ENCODE measurements at places on chromosomes 7 and 10. TPM values are rescaled to one million over a fixed set of nuclear protein-coding genes. Genes with fewer than 3 reads are reported as not detected.

Gene FGFBP3
- 3.9 TPM for polyA plus RNA-seq

Gene ZNF248
- 34.5 TPM for polyA plus RNA-seq

- DNase-seq: no peak
Measured at GRCh38 chr10:44326474-44327030, 58.3 kb downstream of the CXCL12 start.

Gene IPMK
- polyA plus RNA-seq: 10.7 TPM

Gene DPP6
- polyA plus RNA-seq: 61.2 TPM

Gene ETV1
- 46.0 TPM for polyA plus RNA-seq

DNA sequence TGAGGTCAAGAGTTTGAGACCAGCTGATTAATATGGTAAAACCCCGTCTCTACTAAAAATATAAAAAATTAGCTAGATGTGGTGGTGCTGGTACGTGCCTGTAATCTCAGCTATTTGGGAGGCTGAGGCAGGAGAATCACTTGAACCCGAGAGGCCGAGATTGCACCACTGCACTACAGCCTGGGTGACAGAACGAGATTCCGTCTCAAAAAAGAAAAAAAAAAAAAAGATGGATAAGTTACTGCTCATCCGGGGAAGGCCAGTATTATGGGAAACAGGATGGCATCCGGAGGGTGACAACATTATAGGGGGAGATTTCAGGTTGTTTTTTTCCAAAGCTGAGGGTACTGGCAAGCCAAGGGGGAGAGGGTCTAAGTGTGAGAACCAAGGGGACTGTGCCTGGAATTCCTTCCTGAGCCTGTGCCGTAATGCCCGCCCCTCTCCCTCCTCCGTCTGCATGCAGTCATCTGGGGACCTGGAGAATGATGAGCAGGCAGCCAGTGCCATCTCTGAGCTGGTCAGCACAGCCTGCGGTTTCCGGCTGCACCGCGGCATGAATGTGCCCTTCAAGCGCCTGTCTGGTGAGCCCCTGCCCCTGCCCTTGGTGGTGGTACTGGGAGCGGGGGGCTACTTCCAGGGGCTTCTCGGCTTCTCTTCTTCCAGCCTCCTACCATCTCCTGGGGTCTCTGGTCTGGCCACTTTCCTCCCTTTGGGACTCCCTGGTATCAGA, 4.4 kb downstream of the LAMTOR4 start:
- no peak for DNase-seq

- DNase-seq: no peak
Measured at GRCh38 chr10:101952191-101952590, 103.8 kb downstream of the ARMH3 start.

DNA sequence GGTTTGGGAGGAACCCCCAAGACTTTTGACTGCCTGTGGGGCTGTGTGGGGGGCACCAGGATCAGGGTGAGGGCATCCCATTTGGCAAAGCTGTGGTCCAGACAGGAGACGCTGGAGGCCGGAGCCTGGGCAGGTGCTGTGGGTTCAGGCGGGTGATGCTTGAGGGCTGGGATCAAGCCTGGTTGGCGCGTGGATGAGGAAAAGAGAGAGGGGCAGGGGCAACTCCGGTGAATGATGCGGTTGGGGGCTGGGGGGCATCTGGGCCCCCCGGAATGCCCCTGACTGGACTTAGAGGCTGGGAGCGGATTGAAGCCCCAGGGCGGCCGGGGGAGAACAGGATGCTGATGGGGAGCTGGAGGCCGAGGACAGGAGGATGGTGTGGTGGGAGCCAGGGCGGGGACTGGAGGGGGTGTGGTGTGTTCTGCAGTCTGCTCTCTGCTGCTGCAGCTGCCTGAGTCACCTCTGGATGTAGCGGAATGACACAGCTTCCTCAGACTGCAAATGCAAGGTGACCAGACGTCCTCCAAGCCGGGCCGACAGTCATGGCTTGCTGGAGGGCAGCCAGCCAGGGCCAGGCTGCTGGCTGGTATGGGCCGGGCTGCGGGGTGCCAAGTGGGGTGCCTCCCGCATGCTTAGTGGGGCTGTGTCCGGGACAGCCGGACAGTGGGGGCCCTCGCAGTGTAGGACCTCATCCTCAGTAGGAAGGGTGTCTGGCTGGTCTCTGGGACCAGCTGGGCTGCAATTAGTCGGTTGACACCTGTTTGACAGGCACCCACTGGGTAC, 3.2 kb downstream of the MAFK start:
- no peak for DNase-seq

DNA sequence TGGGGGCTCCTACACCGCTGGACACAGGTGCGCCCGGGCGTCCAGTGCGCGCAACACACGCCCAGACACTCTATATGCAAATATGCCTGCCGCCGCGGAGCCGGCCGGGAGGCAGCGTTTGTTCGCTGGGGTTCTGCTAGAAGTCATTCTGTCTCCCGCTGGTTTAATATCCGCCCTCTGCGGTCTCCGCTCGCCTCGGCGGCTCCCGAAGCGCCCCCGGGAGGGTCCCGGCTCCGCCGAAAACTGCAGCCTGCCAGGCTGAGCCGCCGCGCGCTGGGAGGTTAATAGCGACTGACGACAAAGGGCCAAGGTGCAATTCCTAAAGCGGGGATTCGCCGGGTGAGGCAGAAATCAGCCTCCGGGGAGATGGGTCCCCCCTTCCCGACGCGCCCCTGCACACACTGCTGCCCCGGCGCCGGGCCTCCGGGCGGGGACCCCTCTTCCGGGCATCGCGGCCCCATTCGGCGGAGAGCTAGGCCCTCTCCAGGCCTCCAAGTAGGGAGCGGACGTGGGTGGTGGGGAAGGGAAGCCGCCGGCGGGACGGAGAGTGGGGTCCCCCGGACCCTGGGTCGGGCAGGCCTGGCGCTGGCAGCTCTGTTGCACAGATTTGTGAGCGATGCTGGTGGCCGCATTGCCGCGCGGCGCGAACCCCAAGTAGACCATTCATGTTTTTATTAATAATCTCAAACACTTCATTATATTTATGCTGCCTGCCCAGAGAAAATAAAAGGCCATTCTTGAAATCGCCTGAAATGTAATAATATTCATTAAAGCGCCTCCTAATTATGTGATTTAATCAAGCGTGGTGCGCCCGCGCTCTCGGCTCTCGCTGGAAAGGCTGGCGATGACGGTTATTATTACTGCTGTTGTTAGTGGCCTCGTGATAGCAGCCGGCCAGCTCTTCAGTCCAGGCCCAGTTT, 9.1 kb downstream of the EN2 start:
- DNase-seq: no peak

DNA sequence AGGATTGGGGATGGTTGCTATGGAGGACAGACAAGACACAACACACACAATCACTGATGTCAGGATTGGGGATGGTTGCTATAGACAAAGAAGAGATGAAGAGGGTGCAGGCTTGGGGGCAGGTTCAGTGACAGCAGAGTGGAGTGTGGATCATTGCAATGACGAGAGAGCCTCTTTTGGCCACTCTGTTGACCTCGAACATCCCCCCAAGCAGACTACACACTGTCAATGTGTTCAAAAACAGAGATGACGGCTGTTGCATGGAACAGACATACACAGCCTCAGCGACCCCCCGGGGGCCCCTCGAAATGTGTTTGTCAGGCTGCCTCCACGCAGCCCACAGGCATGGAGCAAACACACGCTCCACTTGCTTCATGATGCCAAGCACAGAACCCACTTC, 133.0 kb downstream of the PTPRN2 start:
- no peak for DNase-seq

DNA sequence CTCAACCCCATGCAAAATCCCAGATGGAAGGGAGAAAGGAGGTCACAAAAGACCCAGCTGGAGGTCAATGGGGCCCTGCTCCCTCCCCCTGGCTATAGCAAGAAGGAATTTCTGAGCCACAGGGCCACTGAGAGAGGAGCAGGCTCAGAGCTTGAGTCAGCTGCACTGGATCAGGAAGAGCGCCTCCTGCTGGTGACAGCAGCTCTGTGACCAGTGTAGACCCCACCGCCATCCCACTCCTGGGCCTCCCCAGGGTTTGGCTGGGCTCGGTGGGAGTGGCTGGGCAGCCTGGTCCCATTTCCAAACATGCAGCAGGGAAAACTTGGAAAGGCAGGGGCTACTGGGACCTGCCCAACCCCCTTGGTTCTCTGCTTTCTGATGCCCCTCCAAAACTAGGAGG, 31.5 kb upstream of the PRLHR start:
- DNase-seq: no peak

Gene ASB10
- not detected for polyA plus RNA-seq

GRCh38 chr7:18191862-18192625, 164.4 kb upstream of the PRPS1L1 start:
- DNase-seq: no peak

DNA sequence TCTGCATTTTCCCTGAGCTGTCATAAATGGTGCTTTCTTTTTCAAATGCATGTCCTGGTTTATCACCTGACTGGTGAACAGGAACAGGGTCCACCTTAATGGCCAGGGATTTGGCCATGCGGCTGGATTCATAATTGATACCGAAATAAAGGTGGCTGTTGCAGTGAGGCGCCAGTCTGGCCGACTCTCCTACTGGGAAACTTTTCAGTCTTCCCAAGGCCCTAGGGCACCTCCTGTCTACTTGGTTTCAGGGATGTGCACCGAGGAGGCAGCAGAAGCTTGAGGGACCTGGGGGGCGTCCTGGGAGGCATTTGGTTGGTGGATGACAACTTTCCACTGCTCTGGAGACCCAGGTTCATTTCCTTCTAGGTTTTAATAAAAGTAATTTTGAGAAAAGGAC, 46.4 kb upstream of the FIGNL1 start:
- DNase-seq: no peak

DNA sequence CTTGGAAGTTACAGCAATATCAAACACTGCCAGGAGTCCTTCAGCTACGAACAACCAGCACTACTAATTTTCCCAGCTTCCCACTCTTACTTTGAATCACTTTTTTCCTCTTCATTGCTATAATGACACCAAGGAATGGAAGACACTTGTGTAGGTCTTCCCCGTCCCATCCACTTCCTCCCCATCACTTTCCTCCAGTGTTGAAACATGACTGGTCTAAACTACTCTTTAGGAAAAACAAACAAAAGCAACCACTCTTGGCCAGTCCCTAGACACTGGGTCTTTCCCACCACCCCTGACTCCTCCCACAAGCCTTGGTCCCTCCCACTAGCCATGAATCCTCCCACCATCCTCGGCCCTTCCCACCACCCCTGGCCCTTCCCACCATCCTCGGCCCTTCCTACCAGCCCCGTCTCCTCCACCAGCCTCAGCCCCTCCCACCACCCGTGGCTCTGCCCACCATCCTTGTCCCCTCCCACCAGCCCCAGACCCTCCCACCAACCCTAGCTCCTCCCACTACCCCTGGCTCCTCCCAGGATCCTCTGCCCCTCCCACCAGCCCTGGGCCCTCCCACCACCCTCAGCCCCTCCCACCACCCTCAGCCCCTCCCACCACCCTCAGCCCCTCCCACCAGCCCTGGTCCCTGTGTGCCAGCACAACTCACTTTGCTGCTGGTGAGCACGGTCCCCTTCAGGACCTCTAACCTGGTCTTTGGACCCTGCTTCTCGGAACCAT, 68.5 kb downstream of the CXCL12 start:
- DNase-seq: no peak

DNA sequence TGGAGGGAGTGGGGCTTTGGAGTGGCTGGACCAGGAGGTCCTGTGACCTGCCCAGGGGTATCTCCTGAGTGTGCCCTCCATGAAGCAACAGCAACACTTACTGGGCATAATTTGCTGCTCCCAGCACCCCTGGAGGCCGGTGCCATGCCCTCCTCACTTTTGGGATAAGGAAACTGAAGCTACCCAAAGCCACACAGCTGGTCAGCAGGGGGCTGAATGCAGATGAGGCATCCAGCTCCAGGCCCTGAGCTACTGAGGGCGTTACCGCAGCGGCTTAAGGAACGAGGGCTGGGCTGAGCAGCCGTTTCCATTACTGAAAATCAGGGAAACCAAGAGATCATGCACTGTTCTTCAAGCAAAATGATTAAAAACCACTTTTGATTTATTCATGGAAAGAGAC, 408.9 kb downstream of the GLRX3 start:
- DNase-seq: no peak

Gene PNLIPRP3
- polyA plus RNA-seq: not detected

All from right renal pelvis (tissue), 4 donors.